CD4-positive, alpha-beta T cell treated with Interleukin-4 for 1 hour (primary cell): ENCODE measurements at places on chromosomes 2 and 18.
A peak's percentile ranks its signal among the peaks of the same experiment; 100 is the strongest.

- DNase-seq: no peak
Measured at GRCh38 chr2:75113231-75113869, 86.0 kb downstream of the TACR1 start.

GRCh38 chr2:23871206-23871605 lies 55.7 kb downstream of the ATAD2B start:
- no peak for DNase-seq

- DNase-seq: no peak
Measured at GRCh38 chr2:148680462-148680861, 35.9 kb downstream of the EPC2 start.

DNA sequence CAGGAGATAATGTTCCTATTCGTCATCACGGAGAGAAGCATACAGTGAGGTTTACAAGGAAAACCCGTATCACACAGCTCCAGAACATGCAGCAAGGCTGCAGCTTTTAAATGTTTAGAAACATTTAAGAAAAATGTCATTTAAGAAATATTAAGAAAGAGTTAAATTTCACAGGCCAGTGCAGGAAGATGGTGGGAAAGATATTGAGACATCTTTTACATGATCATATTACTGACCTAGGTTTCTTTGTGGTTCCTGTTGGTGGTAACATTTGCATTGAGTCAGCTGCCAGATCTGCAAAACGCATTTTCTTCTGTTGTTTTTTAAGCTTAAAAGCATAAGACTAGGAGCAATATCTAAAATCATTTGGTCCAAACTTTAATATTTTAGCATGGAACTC lies 44.9 kb downstream of the CPO start:
- no peak for DNase-seq

DNA sequence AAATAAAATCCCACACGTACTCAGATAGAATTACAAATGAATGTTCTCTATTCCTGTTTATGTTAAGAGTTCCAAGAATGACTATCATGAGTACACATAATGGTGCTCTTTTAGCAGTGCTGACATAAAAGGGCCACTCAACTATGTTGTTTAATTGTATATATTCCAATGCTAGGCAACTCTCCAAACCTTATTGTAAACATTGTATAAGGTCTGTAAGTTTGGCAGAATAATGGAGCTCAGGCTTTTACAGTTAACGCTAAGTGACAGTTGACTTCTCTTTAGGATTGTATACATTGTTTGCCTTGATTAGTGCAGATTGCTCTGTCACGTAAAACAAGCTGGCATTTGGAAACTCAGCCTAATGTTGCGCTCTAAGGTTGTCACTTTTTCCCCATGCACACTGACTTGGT lies 20.8 kb downstream of the RBMS1 start:
- DNase-seq: no peak

DNA sequence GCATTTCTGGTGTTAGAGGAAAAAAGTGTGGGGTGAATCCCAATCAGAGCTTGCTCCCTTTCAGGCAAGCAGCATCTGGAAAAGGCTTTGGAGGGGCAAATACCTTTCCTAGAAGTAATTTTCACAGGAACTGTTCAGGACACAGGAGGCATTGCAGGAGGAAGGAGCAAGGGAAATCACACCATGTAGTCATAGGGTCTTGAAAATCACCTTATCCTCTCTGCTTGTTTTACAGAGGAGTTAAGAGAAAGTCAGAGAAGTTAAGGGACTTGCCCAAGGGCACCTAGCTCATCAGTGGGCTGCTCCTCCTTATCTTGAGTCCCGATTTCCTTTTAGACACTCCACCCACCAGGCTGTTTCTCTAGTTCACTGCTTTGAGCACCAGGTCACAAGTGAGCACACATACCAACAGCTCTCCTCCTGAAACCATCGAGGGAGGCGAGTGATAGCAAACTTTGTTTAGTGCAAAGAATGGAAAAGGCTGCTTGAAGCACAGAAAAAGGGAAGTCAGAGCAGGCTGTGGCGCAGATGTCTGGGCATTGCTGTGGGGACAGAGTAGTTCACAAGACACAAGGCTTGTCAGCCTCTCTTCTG lies 89.2 kb upstream of the CXCR4 start:
- DNase-seq: no peak

DNA sequence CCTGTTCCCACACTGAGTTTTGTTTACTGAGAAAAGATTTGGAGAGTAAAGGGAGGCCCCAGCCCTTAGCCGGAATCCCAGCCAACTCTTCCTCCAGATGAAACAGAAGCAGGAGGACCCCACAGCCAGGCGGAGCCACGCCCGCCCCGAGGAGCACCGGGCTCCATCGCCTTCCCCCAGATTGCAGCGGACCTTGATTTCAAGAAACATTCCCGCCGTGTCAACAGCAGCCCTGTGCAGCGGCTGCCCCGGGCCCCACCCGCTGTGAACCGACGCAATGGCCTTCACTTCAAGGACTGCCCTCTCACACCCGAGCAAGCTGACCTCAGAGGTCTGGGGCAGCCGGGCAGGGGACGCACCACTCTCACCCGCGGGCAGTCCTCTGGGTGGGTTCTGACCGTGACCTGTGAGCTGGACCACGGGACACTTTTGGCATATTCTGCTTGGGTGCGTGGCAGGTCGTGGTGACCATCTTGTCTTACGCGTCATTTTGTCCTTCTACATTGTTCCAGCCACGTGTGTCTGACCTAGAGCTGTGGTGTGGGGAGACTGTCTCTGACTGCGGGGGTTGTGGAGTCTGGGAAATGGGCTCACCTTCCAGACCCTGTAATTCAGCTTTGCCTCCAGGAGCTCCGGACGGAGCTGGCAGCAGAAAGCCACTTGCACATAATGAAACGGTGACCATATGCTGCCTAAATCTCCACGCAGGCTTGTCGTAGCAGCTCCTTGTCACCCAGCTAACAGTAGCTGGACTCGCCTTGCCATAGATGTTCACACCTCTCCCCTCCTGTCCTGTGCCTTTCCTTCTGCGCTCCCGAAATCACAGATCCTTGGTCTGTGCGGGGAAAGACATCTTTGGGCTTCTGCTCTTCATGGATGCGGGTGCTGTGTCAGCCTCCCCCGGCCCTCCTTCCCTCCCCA lies 32.0 kb upstream of the INHBB start:
- no peak for DNase-seq

DNA sequence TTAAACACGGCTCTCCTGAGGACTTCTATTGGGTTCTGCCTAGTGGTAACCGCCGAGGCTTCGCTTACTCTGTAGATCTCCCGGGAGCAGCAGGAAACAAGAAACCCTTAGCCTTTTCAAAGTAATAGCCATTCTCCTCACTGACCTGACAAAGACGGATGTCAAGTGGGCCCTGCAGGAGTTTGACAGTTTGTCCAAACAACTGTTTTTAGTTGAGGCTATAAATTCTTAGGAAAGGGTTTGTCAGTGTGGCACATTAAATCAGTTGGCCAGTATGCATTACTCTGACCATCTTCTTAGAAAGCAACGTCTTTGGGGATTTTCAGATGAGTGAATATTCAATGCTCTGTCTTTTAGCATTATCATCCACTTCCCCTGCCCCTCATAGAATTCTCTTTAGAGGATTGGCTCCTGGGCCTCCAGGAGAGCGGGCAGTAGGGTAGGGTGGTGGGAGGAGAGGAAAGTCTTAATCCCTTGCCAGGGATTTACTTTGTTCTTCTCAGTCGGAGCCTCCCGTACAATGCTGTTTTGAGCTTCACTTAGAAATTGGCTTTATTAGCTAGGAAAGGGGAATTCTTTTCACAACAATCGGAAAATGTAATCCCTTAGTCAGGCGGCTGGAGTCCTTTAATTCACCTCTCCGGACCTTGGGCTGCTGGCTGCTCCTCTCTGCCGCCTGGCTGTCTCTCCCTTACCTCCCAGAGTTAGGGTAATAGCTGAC lies 13.3 kb upstream of the C18orf32 start:
- DNase-seq: no peak

DNA sequence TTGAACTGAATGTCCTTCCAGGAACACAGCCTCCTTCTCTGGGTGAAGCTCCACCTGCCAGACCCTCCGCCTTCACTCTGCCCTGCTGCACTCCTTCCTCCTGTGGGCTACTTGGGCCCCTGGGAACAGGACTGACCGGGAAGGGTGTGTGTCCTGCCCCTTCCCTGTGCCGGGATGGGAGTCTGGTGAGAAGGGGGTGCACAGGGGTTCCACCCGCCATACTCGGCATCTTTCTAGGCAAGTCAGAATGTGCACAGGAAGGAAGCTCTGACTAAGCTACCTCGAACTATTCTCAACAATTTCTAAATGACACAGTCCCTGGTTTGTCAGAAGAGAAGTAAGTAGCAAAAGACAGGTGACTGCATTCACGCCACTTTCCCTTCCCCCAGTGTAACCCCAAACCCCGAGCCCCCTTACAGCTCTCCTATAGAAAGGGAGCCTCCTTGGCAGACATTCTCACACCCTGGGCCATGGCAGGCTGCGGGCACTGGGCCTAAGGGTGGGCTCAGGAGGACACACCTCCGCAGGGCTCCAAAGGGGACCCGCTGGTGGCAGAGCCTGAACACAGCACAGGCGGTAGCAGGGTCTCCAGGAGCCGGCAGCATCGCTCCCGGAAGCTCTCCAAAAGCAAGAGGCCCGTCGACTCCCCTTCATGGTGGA lies 184.1 kb downstream of the HDAC4 start:
- peak; percentile 19 for DNase-seq

GRCh38 chr2:64780041-64780440 lies 126.3 kb upstream of the SERTAD2 start:
- no peak for DNase-seq

DNA sequence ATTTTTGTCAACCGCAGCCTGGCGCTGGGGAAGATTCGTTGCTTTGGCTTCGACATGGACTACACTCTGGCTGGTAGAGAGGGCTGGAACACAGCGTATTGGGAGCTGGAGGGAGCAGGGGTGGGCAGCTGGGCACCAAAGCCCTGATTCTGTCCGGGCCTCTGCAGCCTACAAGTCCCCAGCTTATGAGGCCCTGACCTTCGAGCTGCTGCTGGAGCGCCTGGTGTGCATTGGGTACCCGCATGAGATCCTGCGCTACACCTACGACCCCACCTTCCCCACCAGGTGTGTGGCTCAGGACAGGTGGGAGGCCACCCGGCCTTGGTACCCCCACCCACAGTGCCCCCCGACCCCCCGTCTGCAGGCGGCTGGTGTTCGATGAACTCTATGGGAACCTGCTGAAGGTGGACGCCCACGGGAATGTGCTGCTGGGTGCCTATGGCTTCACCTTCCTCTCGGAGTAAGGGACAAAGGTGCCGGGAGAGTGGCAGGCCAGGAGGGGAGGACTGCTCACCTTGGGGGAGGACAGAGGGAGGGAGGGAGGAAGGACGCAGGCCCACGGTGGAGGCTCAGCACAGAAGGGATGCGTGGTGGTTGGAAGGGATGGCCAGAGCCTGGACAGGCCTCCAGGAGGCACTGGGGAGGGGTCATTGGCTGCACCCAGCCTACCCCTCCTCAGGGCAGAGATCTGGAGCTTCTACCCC lies 1.2 kb downstream of the NT5DC4 start:
- DNase-seq: no peak

- no peak for DNase-seq
Measured at GRCh38 chr2:237874585-237875161, 15.2 kb downstream of the RAMP1 start.

- no peak for DNase-seq
Measured at GRCh38 chr2:204608237-204608939, 63.1 kb downstream of the PARD3B start.

DNA sequence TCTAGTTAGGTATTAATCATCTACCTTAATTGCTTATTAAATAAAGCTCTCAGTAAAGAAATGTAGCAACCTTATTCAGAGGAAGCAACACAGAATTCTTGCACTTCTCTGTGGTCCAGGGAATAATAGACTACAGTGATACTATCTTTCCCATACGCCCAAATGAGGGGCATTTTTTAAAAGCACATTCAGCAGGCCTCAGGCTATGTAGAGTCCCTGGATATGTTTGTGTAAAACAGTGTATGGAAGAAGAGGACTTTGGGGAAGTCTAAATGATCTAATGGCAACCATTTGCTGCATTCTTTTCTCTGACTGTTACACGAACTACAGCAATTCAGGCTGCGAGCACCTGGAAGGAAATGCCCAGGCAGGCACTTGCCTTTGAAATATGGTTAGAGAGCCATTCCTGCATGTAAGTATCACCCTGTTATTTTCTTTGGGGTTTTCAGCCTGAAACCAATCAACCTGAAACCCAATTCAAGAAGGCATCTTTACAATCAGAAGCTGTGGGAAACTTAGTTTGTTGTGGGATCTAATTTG lies 1814.7 kb upstream of the CELF4 start:
- no peak for DNase-seq

- peak; percentile 22 for DNase-seq
Measured at GRCh38 chr2:212727751-212728150, 189.1 kb upstream of the ERBB4 start.

- no peak for DNase-seq
Measured at GRCh38 chr2:241112046-241112445, 10.0 kb upstream of the MTERF4 start.

- DNase-seq: no peak
Measured at GRCh38 chr2:88608184-88608583, 19.1 kb downstream of the EIF2AK3 start.

DNA sequence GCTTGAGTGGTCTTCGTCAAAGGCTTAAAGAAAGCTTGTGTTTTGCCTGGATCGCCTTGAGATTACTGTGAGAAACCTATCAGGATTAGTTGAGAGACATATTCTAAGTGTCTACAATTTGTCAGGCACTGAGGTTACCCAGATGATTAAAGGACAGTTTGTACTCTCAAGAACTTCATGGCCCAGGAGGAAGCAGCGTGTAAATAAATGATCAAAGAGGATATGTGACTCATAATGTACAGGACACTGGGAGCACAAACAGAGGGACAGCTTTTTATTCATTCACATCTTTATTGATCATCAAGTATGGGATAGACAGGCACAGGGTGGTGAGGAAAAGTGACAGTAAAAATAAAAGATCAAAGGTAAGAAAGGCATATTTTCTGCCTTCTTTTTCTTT lies 152.6 kb upstream of the FSHR start:
- no peak for DNase-seq

DNA sequence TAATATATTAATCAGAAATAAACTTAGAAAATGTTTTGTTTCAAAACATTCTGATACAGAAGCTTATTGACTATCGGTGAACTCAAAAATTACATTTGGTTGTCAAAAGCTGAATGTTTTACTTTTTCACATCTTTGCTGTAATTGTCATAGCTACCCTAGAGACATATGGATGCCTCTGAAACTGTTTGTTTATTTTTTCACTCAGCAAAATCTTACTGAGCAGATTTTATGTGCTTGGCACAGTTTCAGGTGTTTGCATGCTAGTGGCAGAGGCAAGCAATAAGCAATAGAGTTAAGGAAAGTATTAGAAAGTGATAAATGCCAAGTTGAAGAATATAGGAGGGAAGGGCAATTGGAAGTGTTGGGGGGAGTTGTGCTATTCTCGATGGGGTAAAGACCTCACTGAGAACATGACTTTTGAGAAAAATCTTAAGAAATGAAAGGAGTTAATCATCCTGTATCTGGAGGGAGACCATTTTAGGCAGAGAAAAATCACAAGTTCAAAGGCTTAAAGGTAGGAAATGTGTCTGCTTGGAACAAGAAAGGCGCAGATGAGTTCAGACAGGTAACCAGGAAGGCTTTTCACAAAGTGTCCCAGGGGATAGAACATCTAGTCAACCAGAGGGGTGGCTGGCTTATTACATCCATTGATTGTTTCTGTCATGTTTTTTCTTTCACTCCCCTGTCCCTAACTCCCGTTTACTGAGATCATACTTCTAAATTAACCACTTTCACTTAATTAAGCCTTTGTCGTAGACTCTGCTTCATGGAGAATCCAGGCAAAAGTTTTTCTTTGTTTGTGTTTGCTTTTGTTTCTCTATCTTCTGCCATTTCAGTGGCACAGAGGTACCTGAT lies 27.2 kb upstream of the COBLL1 start:
- DNase-seq: no peak

- no peak for DNase-seq
Measured at GRCh38 chr18:68574311-68574710, 140.6 kb downstream of the TMX3 start.

- no peak for DNase-seq
Measured at GRCh38 chr2:145086910-145087309, 567.0 kb upstream of the ZEB2 start.
